LNCaP clone FGC (cell line): ENCODE measurements at places on chromosomes 16 and 17.

- no peak for DNase-seq
Measured at GRCh38 chr16:81397058-81397878, 47.3 kb upstream of the CMIP start.

- DNase-seq: no peak
Measured at GRCh38 chr17:28773736-28774135, 29.9 kb downstream of the TRAF4 start.

DNA sequence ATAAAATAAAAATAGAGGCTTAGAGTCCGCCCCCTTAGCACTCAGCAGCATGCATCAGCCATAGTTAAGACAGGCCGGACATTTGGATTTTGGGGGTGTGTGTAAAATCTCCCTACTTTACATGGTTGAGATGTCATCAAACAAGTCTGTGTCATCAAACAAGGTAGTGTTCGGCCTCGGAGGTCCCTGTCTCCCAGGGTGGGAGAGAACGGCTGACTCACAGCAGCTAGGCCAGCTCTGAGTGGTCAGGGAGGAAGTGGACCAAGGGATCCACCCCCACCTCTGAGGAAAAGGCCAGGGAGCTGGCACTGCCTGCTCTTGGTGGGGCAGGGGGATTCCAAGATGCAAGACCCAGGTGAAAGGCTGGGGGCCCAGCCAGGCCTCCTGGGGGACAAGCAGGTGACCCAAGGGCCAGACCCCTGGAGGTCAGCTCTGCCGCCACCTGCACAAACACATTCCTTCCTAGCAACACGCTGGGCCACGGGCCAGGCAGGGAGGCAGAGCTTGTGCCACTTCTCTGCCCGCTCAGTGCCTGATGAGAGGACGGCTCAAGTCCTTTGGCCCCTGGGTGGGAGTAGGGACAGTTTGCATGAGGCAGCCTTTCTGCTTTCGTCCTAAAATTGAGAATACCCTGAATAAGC lies 28.5 kb downstream of the KIFC3 start:
- no peak for DNase-seq

GRCh38 chr17:49566668-49567071 lies 9.0 kb upstream of the NXPH3 start:
- DNase-seq: no peak

- DNase-seq: no peak
Measured at GRCh38 chr17:40511136-40511535, 9.7 kb upstream of the TNS4 start.

DNA sequence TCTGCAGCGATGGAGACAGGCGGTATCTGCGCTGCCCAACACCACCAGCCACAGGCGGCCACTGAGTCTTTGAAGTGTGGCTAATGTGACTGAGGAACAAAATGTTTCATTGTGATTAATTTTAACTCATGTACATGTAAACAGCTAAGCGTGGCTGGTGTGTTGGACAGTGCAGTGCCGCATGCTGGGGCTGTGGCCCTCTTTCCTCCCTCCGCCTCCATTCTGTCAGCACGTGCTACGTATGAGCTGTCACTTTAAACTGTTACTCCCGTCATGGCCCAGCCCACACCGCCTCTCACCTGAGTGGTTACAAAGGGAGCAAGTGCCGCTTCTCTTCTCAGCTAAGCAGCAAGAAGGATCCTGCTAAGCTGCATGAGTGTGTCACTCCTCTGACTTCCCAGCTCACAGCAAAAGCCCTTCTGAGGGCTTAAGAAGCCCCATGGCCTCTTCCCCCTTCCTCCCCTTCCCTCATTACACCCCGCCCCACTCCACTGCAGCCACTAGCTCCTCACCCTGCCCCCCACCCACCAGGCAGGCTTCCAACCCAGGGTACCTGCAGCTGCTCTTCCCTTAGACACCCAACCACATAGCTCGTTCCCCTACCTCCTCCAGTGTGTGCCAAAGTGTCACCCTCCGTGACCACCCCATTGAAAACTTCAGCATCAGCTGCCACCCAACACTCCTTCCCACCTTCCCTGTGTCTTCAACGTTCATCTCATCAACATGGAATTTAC lies 15.0 kb downstream of the HASPIN start:
- no peak for DNase-seq

DNA sequence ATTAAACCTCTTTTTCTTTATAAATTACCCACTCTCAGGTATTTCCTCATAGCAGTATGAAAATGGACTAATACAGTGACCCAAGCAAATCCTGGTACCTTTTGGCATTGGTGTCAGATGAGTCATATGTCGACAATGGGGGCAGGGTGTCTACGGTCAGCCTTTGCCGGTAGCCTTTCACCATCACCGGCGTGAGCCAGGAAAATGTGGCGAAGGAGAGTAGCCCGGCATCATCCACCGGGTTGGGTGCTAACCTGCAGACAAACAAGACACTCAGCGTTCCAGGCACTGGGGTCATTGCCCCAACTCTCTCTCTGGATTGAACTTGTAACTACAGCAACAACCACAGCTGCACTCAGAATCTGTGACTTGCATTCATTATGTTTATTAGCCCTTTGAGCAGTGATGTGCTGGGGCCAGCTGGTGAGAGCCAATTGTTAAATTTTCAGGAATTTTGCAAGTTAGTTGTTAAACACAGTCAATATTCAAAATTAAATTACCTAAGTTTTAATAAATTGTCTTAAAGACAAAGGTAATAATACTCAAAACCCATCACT lies 11.9 kb downstream of the ABCC12 start:
- DNase-seq: no peak

DNA sequence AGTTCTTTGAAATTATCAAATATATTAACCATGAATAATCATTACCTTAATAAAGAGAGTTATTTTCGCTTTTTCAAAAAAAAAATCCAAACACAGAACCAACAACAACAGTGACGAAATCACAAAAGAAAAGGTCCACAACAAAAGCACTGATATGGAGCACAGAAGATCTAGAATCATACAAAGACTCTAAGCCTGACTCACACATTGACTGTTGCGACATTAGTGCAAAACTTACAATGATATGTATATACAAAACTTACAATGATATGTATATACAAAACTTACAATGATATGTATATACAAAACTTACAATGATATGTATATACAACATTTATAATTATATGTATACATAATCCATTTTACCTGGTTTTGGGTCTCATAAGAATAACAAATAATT lies 117.7 kb downstream of the USP22 start:
- DNase-seq: no peak

GRCh38 chr17:35449371-35449931 lies 885 bp upstream of the SLFN13 start:
- DNase-seq: no peak

GRCh38 chr17:9115214-9116191 lies 94.2 kb downstream of the NTN1 start:
- DNase-seq: no peak

- DNase-seq: peak; percentile 11
Measured at GRCh38 chr16:85086347-85087291, 25.7 kb downstream of the CIBAR2 start.

DNA sequence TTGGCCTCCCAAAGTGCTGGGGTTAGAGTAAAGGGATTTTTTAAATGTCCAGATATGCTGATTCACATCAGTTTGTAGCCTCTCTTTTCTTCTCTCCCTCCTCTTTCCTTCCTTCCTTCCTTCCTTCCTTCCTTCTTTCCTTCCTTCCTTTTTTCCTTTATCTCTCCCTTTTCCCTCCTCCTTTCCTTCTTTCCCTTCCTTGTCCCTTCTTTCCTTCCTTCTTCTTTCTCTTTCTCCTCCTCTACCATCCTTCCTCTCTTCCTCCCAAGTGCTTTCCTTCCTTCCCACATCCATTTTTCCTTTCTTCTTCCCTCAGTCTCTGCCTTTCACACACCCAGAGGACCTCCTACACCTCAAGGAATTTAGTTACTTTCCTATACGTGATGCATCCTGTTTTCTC lies 671.8 kb downstream of the HS3ST4 start:
- DNase-seq: no peak

- DNase-seq: no peak
Measured at GRCh38 chr16:2295056-2295798, 27.3 kb upstream of the RNPS1 start.

GRCh38 chr17:43891851-43892646 lies 15.3 kb downstream of the MPP2 start:
- DNase-seq: no peak

DNA sequence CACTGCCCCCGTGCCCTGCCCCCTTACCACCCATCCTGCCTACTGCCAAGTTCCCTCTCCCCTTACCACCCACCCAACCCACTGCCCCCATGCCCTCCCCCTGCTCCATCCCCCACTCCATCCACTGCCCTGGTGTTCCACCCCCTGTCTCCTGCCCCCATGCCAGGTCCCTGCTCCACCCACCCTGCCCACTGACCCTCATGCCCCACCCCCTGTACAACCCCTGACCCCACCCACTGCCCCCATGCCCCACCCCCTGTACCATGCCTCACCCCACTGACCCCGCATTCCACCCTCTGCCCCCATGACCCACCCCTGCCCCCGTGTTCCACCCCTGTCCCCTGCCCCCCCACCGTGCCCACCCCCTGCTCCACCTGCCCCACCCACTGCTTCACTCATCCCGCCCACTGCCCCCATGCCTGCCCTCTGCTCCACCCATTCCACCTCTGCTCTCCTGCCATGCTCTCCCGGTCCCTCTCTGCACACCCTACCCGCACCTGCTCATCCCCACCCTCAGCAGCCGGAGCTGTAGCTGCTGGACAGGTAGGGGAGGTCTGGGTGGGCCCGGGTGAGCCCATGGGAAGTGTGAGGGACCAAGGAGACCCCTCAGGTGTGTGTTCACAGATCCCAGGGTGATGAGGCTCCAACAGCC lies 7.4 kb upstream of the FN3KRP start:
- no peak for DNase-seq

GRCh38 chr17:50161023-50161910 lies 4.5 kb upstream of the SGCA start:
- peak; percentile 50 for DNase-seq

DNA sequence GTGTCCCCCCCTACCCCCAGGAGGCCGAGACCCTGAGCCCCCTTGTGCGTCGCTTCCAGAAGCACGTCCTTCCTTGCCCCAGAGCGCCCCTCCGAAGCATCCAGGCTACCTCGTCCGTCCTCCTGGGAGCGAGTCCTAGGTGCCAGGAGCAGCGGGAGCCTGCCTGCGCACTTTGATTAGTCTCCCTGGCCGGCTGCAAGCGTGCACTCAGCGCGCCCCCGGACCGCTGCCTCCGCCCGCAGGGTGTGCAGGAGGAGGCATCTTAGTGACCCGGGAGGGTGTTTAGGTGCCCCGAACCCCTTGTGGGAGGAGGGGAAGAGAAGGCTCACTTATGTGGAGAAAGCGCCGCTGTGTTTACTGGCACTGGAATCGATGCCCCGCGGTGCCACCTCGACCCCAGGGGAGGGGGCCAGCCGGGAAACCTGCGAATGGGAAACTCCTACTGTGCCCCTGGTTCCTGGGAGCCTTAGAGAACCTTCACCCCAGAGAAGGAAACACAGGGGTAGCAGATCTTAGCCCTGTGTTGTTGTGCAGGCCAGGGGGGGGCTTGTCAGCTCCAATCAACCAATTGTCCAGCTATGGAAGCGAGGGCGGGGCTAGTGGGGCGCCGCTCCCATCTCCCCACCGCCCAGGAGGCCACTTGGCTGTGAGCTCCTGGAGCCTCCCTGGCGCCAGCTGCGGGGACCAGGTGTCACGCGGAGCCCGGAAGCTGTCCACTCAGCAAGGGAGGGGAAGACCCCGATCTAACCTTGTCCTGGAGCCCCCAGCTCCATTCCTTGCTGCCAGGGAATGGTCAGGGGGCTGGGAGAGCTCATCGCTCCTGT lies 922.8 kb upstream of the EEF2KMT start:
- no peak for DNase-seq

DNA sequence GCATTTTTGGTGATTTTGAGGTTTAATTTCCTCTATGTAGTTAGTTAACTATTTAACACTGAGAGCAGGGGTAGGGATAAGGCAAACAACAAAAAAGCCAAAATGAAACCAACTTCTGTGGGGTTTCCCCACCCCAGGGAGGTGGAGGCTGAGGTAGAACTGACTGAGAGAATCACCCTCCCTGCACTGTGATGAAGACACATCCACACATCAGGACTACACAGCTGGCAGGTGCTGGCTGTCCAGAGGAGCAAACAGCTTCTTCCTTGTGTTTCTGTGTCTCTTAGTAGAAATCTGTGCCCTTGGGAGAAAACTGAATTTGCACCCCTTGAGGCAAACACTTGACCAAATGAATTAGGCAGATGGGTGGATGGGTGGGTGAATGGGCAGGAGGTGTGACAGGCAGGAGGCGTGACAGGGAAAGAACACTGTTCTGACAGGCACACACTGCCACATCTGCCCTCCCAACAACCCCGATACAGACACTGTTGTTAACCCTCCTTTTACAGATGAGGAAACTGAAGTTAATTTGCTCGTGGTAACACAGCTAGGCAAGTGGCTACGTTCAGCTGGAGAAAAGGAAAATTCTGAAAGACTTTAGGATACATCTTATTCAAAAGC lies 62.9 kb upstream of the AMZ2 start:
- no peak for DNase-seq

DNA sequence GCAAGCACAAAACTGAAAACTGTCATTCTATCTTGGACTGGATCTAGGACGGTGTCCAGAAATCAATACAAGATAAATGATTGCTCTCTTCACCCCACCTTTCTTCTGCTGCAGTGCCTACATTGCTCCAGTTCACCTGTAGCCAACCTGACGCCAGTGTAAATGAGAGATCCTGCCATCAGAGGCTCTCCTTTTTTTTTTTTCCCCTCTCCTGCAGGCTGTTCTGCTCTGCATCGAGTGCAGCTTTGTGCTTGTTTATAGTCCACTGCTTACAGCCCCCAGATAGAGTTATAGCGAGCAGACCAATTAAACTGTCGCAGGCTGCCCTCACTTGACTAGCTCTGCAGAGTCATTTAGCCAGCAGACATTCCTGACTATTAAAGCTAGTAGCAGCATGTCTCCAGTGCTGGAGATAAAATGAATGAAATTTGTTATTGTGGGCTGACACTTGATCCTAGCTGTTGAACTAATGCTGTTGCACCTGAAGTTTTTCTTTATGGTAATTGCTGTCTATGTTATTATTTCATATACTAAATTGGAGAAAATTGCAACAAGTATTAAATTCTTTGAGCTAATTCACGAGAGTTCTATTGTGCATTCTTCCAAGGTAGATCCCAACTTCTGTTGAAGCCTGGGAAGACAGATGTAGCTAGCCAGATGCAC lies 257.1 kb downstream of the FTO start:
- no peak for DNase-seq
